ENCODE measurements at places on chromosomes 16 and 17. TPM values are rescaled to one million over a fixed set of nuclear protein-coding genes. Genes with fewer than 3 reads are reported as not detected.

DNA sequence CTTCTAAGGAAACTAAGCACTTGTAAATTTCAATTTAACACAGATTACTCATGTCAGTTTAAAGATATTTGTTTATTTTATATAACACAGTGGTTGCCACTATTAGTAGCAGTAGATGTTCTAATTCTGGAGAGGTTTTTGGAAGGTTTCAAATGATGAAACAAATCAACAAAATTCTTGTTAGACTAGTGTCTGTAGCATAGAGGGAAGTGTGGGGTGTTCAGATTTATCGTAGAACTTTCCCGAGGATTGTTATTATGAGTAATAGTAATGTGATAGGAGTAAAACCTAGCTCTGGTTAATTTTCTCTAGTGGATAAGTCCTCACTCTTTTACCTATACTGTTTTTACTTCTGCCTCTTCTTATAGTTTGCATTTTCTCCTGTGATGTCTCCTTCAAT, 6.3 kb downstream of the GAN start:
- peaks cover 6% of the 10 kb centered on the region for H3K4me1 ChIP-seq
- no peak overlapping the region for H3K27ac ChIP-seq
- no peaks in the 10 kb centered on the region for H3K27me3 ChIP-seq
- no peaks in the 10 kb centered on the region for H3K36me3 ChIP-seq

DNA sequence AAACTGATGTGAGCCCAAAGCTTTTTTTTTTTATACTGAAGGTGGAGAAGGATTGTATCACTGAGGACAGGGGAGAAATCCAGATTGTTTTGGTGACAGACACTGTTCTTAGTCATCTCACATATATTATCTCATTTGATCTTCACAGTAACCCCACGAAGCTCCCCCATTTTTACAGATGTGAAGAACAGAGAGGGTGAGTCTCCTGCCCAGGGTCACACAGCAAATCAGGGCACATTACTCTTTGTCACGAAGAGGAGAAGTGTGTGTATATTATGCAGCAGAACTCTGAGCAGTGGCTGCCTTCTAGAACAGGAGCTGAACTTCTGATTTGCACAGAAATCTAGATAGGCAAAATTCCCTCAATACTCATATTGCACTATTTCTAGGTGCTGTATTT, 504.3 kb downstream of the XYLT1 start:
- DNase-seq, result no peak
- H3K36me3 ChIP-seq, result no peaks in the 10 kb centered on the region
- H3K27ac ChIP-seq, result no peak overlapping the region
- no peaks in the 10 kb centered on the region for H3K4me1 ChIP-seq
- H3K27me3 ChIP-seq, result no peaks in the 10 kb centered on the region

DNA sequence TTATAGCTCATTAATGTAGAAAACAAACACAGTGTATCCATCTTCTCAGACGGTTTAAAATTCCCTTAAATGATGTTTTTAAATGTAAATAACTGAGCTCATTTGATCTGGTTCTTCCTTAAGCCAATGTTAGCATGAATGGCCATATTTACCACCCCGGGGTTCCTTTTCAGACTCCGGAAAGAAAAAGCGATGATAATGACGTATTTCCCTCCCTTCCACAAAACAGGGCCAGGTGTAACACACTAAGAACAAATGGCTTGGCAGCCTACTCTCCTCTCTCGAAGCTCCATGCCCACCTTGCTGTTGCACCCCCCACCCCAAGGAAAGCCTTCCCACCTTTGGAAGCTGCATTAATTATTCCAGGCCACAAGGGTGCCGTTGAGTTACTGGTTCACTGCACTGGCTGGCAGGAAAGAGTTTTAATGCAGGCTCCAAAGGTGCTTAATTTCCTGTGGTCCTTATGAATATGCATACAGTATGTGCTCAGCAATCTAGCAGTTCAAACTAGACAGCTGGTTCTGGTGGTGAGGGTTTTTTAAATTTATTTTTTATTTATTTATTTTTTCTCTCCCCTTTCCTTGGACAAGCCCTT, 378.9 kb downstream of the WWOX start:
- peaks cover 3% of the 10 kb centered on the region for H3K4me1 ChIP-seq
- H3K27ac ChIP-seq, result no peak overlapping the region
- H3K4me3 ChIP-seq, result no peak overlapping the region
- DNase-seq, result no peak
- H3K27me3 ChIP-seq, result no peaks in the 10 kb centered on the region

DNA sequence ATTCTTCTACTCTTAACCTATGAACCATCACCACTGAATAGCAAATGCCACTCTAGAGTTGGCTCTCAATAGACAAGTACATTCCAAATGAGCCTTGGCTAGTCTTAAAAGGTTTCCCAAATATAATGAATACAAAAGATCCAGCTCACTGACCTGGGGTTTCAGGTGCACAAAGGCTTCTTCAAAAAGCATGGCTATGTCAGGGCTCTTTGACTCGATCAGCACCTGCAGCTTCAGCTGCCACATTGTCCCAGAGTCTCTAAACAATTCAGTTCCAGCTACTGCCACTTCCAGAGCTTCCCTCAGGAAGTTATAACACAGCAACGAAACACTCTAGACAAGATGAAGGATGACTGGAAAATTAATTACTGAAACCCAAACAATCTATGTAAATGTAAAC, 16.0 kb upstream of the COPRS start:
- H3K27ac ChIP-seq, result no peak overlapping the region
- H3K4me3 ChIP-seq, result no peak overlapping the region
- no peaks in the 10 kb centered on the region for H3K4me1 ChIP-seq
- peaks cover 90% of the 10 kb centered on the region for H3K36me3 ChIP-seq

GRCh38 chr16:80580109-80580832, 39.5 kb downstream of the DYNLRB2 start:
- no peak overlapping the region for H3K27ac ChIP-seq
- no peak overlapping the region for H3K4me3 ChIP-seq
- no peaks in the 10 kb centered on the region for H3K27me3 ChIP-seq
- no peak for DNase-seq
- H3K36me3 ChIP-seq, result no peaks in the 10 kb centered on the region
- peaks cover 11% of the 10 kb centered on the region for H3K4me1 ChIP-seq

DNA sequence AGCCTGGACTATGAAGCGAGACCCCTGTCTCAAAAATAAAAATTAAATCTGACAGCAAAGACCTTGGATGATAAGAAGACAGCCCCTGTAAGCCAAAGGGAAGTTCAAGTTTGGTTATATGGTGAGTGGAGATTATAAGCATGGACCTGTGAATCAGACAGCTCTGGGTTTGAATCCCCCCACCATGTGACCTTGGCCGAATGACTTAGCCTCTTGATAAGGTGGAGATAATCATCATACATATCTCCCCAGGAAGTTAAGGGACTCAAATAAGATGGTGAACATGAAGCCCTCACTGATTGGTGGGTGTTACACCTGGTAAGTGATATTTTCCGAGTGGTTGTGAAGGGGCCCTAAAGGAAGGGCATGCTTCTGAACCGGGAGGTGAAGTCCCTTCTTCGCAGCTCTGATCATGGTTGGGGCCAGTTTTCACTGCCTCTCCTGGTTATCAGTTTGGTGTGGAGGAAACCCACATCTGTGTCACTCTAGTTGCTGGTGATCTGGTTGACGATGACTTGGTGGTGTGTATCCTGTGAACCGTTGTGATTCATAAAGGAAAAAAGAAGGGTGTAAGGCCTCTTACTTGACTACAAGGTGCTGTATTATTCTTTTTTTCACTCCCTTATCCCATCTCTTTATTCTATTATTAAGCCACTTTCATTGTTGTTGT, 61.7 kb upstream of the CLEC18A start:
- no peak overlapping the region for H3K4me3 ChIP-seq
- no peak for DNase-seq
- no peaks in the 10 kb centered on the region for H3K27me3 ChIP-seq
- peak overlapping the region; percentile 68 for H3K27ac ChIP-seq

GRCh38 chr17:76783146-76783545, 45.2 kb downstream of the MFSD11 start:
- no peak overlapping the region for H3K27ac ChIP-seq
- no peak for DNase-seq
- no peak overlapping the region for H3K4me3 ChIP-seq
- H3K27me3 ChIP-seq, result no peaks in the 10 kb centered on the region

GRCh38 chr17:82056729-82057621, 5.3 kb downstream of the GPS1 start:
- H3K27me3 ChIP-seq, result no peaks in the 10 kb centered on the region
- no peaks in the 10 kb centered on the region for H3K36me3 ChIP-seq
- H3K27ac ChIP-seq, result no peak overlapping the region
- no peak for DNase-seq

Gene C17orf78
- not detected for total RNA-seq

Gene SECTM1
- total RNA-seq, result 5.3 TPM

Gene ARHGAP27
- total RNA-seq, result 4.9 TPM

Gene CES3
- 19.1 TPM for total RNA-seq

Gene CIITA
- total RNA-seq, result 0.95 TPM

Gene KCNH6
- not detected for total RNA-seq

Gene TEX19
- total RNA-seq, result not detected

Gene STH
- total RNA-seq, result not detected

Gene TLCD2
- total RNA-seq, result 5.4 TPM

Gene SOST
- total RNA-seq, result not detected

Data from right lobe of liver (tissue), 6 donors.